ENCODE measurements at places on chromosomes 16 and 17.

- DNase-seq, result no peak
These were observed 20.0 kb upstream of the TBX2 start for GRCh38 chr17:61379457-61380216.

DNA sequence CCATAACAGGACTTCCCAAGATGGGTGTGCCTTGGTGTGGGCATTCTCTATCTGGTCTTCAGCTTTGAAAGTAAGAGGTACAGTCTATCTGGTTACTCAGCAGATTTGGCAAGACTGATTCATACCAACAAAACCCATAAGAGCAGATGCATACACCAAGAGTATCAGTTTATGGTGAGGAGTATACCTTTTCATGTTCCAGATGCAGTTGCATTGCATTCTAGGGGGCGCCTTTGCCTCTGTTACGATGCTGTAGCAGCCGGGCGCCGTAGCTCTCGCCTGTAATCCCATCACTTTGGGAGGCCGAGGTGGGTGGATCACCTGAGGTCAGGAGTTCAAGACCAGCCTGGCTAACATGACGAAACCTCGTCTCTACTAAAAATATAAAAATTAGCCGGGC lies 31.1 kb upstream of the CARMIL2 start:
- DNase-seq, result no peak

DNA sequence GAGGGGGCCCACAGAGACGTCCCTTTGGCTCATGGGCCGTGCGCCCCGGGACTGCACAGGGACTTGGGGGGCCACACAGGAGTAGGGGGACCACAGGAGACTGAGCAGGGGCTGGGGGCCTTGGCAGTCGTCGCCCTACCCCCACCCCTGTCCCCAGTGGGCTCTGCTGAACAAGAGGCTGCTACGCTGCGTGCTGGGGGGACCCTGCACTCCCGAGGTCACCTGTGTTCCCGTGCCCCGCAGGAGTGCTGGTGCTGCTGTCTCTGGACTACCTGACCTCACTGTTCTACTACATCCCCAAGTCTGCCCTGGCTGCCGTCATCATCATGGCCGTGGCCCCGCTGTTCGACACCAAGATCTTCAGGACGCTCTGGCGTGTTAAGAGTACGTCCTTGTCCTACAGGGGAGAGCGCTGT lies 14.4 kb upstream of the RNF213 start:
- DNase-seq, result no peak

GRCh38 chr17:72614476-72614870 lies 478.0 kb downstream of the SLC39A11 start:
- no peak for DNase-seq
